NCI-H1694 treated with DMSO at 0.1 percent for 48 hours (cell line): ENCODE measurements at places on chromosomes 5 and 9.
A peak's percentile ranks its signal among the peaks of the same experiment; 100 is the strongest.

DNA sequence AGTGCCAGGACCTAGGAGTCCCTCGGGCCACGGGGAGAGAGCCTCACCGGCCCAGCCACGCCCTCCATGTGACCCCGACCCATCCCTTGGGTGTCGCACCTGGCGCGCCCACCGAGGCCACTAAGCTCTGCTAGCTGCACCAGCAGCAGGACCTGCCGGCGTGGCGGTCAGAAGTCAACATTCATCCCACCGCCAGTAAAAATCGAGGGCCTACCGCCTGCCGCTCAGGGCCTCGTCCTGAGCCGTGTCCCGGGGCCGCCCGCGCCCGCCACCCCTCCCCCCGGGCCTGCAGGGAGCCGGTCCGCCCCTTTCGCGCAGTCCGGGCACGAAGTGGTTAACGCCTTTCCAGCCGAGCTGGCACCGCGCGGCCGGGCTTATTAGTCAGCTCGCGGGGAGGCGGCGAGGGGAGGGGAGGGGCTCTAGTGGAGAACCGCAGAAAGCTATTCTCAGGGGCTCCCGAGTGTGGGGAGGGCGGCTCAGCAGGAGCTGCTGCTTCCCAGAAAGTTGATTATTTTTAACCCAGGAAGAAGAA, 124.4 kb downstream of the C9orf50 start:
- DNase-seq, result peak; percentile 83

DNA sequence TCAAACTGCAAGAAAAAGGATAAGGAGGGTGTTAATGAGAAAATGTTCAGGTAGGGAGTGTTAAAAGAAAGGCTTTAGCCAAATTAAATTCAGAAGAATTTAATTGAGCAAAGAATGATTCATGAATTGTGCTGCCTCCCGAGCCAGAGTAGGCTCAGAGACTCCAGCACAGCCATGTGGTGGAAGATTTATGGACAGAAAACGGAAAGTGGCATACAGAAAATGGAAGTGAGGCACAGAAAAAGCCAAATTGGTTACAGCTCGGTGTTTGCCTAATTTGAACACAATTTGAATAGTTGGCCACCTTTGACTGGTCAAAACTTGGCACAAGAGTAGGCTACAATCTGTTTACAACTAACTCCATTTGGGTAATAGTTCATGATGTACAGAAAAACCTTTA, 9.6 kb upstream of the SLC30A5 start:
- DNase-seq, result no peak

DNA sequence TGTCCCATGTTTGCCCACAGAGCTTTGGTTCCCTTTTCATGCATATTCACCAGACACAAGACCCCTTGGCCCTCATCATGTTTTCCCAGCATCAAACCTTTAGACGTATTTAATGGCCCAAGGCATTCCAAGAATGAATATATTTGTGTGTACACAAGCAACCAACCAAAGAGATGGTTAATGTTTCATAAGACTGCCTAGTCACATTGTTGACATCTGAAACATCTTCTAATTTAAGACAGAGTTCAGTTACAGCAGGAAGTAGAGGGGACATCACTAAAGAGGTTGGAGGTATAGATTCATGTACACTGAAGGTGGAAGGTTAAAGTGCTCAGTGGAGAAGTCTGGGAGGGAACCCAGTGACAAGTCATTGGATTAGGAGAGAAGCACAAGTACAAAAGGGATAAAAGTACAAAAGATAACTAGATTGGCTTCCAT, 49.1 kb downstream of the SUSD1 start:
- no peak for DNase-seq

DNA sequence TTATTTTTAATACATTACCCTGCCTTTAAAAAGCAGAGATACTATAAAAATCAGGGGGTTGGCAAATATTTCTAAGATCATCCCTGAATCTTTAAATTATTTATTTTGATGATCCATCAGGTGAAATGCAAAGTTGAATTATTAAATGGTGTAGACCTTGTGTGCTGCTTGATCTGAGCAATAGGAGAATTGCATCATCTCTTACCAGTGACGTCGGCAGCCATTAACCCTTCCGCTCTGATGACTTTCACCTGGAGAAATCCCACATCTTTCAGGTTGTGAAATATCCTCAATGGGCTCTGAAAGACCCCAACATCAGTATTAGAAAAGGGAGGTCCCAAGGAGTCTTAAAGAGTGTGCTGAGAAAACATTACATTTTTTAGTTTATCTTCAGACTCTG, 270.2 kb downstream of the SLF1 start:
- DNase-seq, result no peak

- DNase-seq, result no peak
Measured at GRCh38 chr9:136052991-136053756, 41.9 kb downstream of the NACC2 start.
